Muscle of leg (tissue), 16 donors: ENCODE measurements at places on chromosomes 13 and 19. TPM values are rescaled to one million over a fixed set of nuclear protein-coding genes. Genes with fewer than 3 reads are reported as not detected.

CFAP97D2 gene
- total RNA-seq: not detected

CYP4F8 gene
- total RNA-seq: not detected

DNA sequence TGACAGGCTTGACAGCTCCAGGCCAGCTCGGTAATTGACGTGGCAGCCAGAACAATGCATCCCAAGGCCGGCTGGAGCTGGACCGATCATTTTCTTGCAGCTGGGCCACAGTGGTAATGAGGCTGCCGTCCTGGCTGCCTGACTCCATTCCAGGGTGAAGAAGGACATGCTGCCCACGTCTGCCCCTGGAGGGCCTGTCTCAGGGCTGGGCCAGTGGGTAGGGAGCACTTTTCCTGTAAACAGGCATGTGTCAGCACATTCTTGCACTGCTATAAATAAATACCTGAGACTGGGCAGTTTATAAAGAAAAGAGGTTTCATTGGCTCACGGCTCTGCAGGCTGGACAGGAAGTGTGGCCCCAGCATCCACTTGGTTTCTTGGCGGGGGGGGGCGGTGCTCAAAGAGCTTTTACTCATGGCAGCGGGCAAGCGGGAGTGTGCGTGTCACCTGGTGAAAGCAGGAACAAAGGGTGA, 38.1 kb upstream of the KCTD15 start:
- no peak overlapping the region for H3K27ac ChIP-seq
- H3K4me1 ChIP-seq: peaks cover 8% of the 10 kb centered on the region
- H3K27me3 ChIP-seq: peaks cover 6% of the 10 kb centered on the region
- no peak for DNase-seq
- H3K36me3 ChIP-seq: no peaks in the 10 kb centered on the region

DNA sequence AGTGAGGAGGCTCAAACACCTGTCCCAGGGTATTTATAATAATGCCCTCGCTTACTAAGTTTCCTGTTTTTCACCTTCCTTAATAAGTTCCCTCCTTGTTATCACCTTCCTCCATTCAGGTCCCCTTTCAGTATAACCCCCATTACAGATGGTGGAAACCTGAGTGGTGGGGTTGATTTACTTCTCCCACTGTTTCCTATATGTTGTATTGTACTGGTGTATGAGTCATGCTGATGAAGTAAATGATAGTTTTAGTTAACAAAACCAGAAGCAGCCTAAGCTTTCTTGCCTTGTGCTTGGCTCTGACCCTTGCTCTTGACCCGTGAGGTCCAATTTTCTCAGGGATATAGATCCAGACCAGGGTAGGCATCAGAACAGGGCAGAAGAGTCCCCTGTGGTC, 22.3 kb upstream of the TNFSF11 start:
- no peak overlapping the region for H3K27ac ChIP-seq
- H3K4me3 ChIP-seq: no peak overlapping the region
- peaks cover 3% of the 10 kb centered on the region for H3K27me3 ChIP-seq
- no peak for DNase-seq
- no peaks in the 10 kb centered on the region for H3K4me1 ChIP-seq

KLK7 gene
- not detected for total RNA-seq

DNA sequence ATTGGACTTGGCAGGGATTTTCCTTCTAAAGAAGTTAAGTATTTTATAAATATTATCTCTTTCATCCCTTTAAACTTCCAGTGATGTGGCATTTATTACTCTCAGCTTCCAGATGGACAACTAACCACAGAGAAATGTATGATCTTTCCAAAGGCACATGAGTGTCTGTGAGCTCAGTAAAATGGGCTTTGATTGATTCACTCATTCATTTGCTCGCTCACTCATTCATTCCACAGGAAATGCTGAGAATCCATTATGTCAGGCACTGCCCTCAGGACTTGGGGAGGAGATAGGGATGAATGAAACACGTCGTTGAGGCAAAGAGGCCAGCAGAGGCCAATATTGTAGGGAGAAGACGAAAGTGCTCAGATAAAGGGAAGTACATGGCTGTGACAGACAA, 359.3 kb downstream of the EFNB2 start:
- H3K4me1 ChIP-seq: peaks cover 4% of the 10 kb centered on the region
- H3K27ac ChIP-seq: no peak overlapping the region
- DNase-seq: no peak
- no peaks in the 10 kb centered on the region for H3K36me3 ChIP-seq
- H3K27me3 ChIP-seq: no peaks in the 10 kb centered on the region

DNA sequence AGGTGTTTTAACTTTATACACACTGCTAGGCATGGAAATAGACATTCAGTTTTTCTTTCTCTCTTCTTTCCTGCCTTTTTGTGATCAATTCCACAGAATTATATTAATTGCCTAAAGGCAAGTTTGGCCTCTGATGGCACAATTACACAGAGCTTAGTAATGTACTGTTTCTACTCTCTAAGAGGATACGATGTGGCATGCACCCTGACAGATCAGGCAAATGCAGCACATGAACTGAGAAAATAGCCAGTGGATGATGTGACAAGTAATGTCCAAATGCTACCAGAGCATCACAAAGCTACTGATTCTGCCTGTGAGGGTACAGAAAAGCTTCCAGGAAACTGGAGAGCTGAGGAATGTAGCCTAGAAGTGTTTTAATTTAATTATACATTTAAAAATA, 233.8 kb upstream of the PRR20A start:
- no peaks in the 10 kb centered on the region for H3K27me3 ChIP-seq
- no peak overlapping the region for H3K4me3 ChIP-seq
- DNase-seq: no peak
- no peaks in the 10 kb centered on the region for H3K36me3 ChIP-seq
- H3K27ac ChIP-seq: no peak overlapping the region
